ENCODE measurements at places on chromosomes 1 and 21.

DNA sequence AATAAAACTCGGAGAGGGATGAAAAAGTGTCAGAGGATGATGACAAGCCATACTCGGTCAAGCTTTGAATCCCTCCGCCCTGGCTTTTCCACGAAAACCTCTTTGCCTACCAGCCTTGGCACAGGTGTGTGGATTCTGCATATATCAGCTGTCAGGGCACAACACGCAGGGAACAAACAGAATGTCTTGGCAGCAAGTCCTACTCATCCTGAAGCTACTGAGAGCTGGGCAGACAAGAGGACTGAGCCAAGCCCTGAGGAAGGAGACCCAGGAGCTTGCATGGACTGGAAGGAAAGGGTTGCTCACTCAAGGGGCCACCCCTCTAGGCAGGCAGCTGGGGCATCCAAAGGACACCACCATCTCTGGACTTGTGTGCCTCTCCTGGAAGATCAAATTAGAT is 132.4 kb downstream of the HMGB4 start:
- no peak for DNase-seq

DNA sequence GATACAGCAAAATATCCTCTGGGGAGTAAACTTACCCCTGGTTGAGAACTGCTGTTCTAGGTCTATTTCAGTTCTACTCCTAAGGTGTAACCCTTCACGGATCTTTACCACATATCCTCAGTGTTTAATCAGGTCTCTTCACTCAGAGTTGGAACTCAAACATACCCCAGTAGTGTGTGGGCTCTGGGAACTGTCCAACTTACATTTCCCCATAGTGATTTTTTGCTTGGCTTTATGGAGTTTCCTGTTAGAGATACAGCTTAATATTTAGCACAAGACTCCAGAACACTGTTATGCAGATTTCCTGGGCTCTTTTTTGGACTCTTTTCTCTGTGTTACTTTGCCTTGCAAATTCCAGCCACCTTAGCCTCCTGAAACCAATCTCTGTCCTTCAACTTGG is 26.7 kb upstream of the LIN9 start:
- DNase-seq = no peak

DNA sequence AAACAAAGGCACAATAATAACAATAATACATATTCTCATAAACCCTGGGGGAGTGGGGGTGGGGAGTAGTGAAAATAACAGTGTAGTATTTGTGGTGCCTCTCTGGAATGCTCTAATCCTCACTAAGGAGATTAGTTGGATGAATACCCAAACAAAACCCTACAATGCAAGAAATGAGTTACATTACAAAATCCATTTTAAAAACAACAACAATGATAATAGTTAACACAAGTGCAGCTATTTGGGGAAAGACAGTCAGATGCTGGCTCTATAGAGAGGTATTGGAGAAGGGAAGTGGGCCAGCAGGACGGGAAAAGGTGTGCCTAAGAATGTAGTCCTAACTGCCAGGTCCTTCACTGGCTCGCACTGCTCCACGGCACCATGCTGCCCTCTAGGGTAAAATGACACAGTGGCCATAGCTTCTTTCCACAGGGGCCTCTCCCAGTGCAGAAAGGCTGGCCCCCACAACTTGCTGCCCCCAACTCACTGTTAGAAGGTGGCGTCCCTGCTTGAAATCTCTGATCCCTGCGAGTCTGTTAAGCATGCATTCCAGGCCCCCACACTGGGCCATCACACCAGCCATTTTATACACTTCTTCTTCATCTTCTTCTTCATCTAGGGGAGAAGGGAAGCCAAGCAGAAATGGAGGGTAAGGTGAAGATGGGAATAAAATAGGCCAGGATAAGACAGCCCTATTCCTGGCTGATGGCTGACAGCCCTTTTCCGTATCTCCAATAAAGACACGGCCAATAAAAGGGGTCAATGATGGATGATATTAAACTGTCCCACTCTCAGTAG is 113.8 kb downstream of the UBR4 start:
- DNase-seq = no peak

- no peak for DNase-seq
Observed at GRCh38 chr1:30196872-30197638, 526.3 kb downstream of the MATN1 start.

- no peak for DNase-seq
Observed at GRCh38 chr21:37684547-37684946, 231.7 kb downstream of the KCNJ6 start.

- no peak for DNase-seq
Observed at GRCh38 chr1:20158358-20159070, 19.4 kb downstream of the PLA2G2F start.

DNA sequence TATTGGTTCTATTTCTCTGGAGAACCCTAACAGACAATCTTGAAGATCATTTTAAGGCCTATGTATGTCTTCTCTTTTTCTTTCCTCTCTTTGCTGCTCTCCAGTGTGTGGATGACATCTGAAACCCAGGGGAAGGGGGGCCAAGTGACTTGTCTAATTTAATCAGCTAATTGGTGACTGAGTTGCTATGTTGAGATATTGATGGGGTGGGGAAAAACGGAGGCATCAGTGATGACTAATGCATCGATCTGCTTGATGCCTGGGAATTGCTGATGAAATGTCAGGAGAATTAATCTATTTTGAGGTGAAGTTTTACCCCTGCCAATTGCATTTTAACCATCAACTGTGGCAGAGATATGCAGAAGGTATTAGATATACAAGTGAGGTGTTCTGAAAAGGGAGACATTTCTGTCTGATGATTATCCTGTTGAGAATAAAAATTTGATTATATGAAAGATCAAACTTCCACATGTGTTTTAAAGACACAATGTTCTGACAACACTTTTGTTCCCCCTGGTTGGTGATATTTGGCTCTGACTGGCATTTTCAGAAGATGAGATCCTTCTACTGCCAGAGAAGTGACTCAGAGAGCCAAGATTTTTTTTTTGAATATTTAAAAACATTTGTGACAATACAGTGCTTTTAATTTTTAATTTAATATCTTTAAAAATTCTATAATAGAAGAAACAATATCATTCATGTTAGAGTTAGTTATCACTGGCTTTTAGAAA is 18.7 kb upstream of the PTGFR start:
- DNase-seq = no peak

GRCh38 chr1:209611771-209612570 is 28.5 kb downstream of the CAMK1G start:
- no peak for DNase-seq

DNA sequence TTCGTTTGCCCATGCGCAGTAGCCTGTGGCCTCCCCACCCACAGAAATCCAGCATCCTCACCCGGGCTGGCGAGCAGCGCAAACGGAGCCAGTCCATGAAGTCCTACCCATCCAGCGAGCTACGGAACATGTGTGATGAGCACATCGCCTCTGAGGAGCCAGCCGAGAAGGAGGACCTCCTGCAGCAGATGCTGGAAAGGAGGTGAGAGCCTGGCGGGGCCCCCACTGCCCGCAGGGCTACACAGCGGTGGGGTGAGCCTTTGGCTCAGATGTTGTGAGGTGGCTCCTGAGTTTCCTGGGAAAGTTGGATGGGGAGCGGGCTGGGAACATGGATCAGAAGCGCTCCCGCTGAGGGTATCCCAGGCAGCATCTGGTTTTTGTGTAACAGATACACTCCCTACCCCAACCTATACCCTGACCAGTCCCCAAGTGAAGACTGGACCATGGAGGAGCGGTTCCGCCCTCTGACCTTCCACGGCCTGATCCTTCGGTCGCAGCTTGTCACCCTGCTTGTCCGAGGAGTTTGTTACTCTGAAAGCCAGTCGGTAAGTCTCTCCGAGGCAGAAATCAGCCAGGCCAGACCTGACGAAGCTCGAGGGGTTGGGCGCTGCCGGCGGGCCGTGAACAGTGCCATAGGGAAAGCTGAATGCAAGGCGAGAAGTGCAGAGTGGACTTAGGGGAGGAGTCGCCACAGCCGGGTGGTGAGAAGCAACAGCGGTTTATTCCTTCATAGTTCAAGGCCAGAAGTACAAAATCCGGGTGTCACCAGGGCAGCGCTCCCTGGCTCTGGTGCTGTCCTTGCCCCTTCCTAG is 10.4 kb downstream of the NPPA start:
- DNase-seq = no peak

- DNase-seq = no peak
Observed at GRCh38 chr1:2629627-2630497, 3.0 kb downstream of the MMEL1 start.

DNA sequence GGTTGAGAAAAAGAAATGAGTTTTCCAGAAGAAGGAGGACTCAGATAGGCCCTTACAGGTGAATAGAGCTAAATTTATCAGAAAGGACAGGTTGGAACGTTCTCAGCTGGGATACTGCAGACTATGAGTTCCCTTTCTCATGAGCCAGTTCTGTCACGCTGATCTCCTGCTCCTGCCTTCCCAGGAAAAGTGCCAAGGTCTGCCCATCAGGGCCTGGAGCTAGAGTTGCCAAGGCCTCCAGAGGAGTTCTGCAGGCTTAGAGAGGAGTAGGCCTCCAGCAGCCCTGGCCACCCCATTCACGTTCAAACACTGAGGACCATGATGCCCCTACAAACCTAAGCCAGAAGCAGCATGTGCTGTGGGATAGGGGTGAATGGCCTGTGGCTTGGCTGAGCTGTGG is 126.8 kb upstream of the TNR start:
- DNase-seq = no peak

DNA sequence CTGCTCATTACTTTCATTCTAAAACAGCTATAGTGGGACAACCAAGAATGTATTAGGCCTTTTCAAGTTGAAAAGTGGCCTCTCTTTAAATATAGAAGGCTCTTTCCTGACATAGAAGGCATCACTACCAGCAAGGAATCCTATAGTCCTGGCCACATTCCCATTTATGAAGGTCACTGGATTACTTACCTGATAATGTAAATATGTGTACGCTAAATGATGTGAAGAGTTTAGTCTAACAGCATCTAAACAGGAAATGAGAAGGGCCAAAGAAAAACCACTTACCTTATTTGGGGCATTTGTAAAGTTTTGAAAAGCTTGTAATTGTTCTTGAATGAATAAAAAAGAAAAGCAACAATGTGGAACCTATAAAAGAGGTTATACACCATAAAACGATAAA is 24.7 kb downstream of the PRKACB start:
- DNase-seq = no peak

- DNase-seq = no peak
Observed at GRCh38 chr1:165645654-165646366, 14.8 kb downstream of the MGST3 start.

GRCh38 chr1:242449661-242450060 is 74.8 kb downstream of the PLD5 start:
- no peak for DNase-seq

GRCh38 chr1:1210726-1211540 is 3.0 kb downstream of the TNFRSF4 start:
- no peak for DNase-seq

- no peak for DNase-seq
Observed at GRCh38 chr1:7827126-7827955, 25.5 kb downstream of the UTS2 start.

GRCh38 chr1:68994096-68994495 is 497.2 kb upstream of the DEPDC1 start:
- DNase-seq = no peak

GRCh38 chr1:17082761-17083160 is 28.9 kb upstream of the SDHB start:
- DNase-seq = no peak
